ENCODE measurements at places on chromosomes 6 and 20.
A peak's percentile ranks its signal among the peaks of the same experiment; 100 is the strongest.

GRCh38 chr6:45026003-45026516, 302.1 kb upstream of the RUNX2 start:
- DNase-seq = no peak

DNA sequence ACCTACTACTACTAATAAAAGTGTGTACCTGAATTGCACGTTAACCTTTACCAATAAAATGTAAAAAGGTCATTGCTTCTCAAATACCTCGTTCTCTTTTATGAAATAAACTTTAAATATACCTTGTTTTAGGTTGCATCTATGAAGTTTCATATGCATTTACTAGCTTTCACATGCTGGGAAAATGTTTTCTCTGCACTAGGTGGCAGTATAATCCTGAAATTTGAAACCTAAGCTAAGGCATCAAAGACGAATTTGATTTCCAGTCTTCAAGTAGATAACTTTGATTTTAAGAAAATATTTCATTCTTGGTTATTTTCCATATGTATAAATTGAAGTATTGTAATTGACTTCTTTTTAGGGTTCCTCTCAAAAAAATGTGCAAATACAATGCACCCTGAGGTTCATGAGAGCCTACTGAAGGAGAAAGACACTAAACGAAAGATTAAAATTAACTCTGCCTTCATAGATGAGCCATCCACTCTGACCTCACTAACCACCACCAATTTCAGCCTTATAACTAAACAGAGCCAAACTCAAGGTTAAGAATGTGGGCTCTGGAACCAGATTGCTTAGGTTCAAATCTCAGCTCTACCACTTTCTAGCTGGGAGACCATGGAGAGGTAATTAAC, 7.3 kb upstream of the COL9A1 start:
- DNase-seq = peak; percentile 39

- no peak for DNase-seq
Observed at GRCh38 chr6:27414996-27415395, 26.4 kb downstream of the ZNF391 start.

DNA sequence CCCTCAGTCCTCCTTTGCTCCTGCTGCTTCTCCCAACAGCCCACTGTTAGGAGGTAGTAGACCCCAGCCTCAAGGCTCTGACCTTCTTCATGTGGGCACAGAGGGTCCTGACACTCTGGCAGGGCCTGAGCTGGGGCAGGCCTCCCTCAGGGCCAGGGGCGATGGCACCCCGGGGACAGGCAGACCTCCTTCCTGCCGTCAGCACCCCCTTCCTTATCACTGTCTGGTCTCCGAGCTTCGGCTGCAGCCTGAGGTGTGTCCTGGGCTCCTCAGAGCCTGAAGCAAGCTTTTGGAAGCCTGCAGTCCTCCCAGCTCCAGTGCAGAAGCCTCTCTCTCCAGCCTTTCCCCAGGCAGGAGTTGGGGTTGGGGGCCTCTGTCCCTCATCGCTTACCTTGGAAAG, 22.0 kb downstream of the SPDEF start:
- no peak for DNase-seq

DNA sequence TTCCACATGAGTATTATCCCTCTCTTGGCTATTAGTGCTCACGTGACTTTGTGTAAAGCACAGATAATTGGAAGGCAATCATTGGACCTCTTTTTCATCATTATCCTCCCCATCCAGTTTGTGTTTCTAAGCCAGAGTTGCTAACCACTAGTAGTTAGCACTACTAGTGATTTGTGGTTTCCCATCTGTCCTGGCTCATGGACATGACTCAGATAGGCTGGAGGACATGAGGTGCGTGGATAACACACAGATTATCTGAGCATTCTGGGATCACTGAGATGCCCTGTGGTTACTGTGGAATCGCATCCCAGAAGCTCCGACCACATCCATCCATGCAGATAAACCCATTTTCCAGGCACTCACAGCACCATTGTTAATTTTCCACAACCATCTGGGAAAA, 123.8 kb upstream of the NAA20 start:
- DNase-seq = no peak

DNA sequence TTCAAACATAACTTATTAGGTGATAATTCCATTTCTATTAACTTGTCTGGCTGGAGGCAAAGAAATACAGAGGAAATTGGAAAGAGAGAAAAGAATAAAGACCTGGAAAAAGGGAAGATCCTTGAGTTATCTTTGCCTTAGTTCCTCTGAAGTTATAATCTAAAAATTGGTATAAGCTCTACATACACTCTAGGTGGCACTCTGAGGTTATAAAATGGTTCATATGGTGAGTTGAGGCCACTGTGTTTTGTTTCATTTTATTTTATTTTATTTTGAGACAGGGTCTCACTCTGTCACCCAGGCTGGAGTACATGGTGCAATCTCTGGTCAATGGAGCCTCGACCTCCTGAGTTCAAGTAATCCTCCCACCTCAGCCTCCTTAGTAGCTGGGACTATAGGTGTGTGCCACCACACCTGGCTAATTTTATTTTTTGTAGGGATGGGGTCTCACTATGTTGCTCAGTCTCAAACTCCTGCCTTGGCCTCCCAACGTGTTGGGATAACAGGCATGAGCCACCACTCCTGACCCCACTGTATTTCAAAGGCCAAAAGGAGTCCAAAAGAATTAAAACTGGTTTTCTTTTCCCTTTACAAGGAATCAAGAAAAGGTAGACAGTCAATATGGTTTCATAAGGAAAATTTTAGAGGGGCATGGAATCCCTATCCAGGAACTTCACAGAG, 19.4 kb downstream of the GPX6 start:
- DNase-seq = no peak

- peak; percentile 80 for DNase-seq
Observed at GRCh38 chr6:7542065-7542873, 798 bp downstream of the DSP start.

GRCh38 chr20:18412221-18412901, 54.5 kb downstream of the DZANK1 start:
- no peak for DNase-seq

DNA sequence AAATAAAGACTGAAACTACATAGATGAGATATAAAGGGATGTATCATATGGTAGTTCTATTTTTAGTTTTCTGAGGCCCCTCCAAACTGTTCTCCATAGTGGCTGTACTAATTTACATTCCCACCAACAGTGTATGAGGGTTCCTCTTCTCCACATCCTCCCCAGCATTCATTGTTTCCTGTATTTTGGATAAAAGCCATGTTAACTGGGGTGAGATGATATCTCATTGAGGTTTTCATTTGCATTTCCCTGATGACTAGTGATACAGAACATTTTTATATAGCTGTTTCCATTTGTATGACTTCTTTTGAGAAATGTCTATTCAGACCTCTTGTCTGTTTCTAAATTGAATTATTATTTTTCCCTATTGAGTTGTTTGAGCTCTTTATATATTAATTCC, 229.3 kb downstream of the RFPL4B start:
- DNase-seq = no peak

- no peak for DNase-seq
Observed at GRCh38 chr6:52526634-52527033, 50.2 kb downstream of the TRAM2 start.

GRCh38 chr20:47224857-47225256, 131.6 kb downstream of the ZMYND8 start:
- DNase-seq = no peak

- no peak for DNase-seq
Observed at GRCh38 chr6:74690365-74690764, 515.5 kb downstream of the COL12A1 start.

DNA sequence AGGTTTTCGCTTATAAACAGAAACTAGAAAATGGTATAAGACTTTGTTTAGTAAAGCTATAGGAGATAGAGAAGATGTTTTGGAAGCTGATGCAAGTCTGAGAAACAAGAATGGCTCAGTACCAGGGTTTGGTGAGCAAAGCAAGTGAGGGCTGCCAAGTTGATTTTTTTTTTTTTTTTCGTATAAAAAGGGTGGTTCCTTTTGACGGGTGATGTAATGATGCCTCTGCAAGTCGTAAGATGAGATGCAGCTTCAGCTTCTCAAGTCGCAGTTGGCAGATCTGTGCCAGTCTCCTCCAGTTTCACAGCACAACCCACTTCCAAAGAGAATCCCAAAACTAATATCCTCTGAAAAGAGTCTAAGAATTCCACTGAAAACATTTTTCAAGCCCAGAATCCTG, 252.8 kb upstream of the CDH4 start:
- no peak for DNase-seq

- no peak for DNase-seq
Observed at GRCh38 chr6:89711801-89712200, 73.3 kb upstream of the LYRM2 start.

DNA sequence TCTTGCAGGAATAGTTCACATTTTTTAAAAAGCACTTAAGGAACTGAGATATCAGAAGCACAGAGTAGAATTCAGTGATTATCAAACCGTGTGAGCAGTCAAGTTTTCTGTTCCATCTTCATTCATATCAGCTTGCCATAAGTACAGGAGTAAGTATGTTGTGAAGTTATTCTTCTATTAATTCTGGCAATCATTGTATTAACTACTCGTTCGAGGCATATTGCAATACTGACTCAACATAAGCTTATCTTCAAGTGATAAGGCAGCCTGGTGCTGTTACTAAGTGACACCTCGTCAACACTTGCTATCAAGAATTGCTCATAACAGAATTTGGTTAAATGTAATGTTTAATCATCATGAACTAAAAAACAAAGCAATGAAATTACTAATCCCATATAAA, 75.7 kb upstream of the SNX9 start:
- DNase-seq = no peak

- no peak for DNase-seq
Observed at GRCh38 chr6:39695447-39695846, 29.8 kb downstream of the KIF6 start.

DNA sequence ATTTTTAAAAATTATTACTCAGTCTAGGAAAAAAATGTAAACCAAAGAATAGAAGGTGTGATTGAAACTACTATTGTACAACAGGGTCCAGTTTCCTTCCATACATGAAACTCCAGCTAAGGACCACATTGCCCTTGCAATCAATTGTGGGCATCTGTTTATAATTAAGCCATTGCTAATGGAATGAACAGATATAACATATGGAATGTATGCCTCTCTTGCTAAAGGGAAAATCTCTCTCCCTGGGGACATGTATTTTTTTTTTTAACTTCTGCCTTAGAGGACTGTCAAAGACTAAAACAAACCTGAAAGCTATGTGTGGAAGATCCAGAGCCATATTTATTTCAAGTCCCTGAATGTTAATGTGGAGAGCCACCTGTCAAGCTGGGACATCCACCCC, 336.8 kb upstream of the MANEA start:
- DNase-seq = no peak

DNA sequence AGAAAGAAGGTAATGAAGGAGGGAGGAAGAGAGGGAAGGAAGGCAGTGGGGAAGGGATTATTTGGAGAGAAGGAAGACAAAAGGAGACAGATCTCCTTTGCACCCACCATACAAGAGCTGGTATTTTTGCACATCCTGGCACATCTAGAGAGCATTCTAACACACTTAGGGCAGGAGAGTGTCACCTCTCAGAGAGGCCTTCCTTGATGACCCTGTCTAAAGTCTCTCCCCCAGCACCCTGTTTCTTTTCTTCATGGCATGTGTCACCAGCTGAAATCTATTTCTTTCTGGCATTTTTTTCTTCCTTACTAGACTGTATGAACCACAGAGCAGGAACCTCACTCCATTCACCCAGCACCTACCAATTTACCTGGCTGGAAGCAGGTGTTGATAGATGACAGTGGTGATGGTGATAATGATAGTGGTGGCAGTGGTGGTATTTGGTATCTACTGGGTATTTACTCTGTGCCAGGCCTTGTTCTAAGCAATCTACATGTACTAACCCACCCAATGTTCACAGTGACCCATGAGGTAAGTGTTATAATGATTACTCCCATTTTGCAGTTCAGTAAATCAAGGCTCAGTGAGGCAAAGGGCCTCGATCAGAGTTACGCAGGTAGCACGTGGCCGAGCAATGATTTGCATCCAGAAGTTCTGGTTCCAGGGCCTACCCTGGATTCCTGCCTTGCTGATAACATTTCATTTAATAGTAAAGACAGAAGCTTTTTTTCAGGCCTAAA, 131.8 kb downstream of the NFATC2 start:
- DNase-seq = no peak

- DNase-seq = peak; percentile 76
Observed at GRCh38 chr6:1611322-1611571, 1.5 kb downstream of the FOXC1 start.

- DNase-seq = no peak
Observed at GRCh38 chr6:83443516-83443915, 12.7 kb upstream of the ME1 start.

DNA sequence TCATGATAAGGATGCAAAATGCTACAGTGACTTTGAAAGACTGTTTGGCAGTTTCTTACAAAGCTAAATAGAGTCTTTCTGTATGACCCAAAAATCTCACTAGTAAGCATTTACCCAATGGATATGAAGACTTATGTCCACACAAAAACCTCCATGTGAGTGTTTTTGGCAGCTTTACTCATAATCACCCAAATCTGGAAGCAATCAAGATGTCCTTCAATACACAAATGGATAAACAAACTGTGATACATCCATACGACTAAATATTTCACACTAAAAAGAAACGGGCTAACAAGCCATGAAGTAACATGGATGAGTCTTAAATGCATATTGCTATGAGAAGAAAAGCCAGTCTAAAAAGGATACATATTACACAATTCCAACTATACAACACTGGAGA, 117.2 kb downstream of the PDE10A start:
- DNase-seq = no peak

DNA sequence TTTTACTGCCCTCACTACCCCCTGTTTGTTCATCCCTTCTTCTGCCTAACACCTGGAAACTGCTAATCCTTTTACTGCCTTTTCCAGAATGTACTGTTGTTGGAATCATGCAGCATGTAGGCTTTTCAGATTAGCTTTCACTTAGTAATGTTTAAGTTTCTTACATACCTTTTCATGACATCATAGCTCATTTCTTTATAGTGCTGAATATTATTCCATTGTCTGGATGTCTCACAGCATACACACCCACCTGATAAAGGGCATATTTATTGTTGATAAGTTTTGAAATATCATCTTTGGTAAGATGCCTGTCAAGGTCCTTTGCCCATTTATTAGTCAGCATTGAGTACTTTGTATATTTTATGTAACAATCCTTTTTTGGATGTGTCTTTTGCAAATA, 588.2 kb upstream of the NRSN1 start:
- no peak for DNase-seq

GRCh38 chr20:34268851-34269636, 27.8 kb downstream of the ASIP start:
- peak; percentile 53 for DNase-seq

DNA sequence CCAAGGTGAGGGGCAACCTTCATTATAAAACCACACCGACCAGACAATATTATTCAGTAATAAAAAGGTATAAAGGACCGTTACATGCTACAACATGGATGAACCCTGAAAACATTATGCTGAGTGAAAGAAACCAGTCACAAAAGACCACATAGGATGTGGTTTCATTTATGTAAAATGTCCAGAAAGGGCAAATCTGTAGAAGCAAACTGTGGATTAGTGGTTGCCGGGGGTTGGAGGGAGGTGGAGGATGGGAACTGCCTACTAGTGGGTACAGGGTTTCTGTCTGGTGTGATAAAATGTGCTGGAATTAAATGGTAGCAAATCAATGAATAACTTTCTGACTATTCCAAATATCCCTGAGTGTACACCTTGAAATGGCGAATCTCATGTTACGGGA, 10.2 kb upstream of the PRND start:
- DNase-seq = no peak
